NCI-H748 treated with DMSO at 0.1 percent for 48 hours (cell line): ENCODE measurements at places on chromosomes 2 and 18.

DNA sequence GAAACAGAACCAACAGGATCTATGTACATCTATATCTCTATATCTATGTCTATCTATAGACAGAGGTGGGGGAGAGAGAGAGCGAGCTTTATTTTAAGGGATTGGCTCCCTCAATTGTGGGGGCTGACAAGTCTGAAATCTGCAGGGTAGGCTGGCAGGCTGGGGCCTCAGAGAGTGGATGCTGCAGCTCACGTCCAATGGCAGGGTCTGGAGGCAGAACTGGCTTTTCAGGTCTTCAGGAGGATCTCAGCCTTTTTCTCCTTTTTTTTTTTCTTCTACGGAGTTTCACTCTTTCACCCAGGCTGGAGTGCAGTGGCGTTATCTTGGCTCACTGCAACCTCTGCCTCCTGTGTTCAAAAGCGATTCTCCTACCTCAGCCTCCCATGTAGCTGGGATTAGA is 77.2 kb downstream of the ARL4C start:
- no peak for DNase-seq

DNA sequence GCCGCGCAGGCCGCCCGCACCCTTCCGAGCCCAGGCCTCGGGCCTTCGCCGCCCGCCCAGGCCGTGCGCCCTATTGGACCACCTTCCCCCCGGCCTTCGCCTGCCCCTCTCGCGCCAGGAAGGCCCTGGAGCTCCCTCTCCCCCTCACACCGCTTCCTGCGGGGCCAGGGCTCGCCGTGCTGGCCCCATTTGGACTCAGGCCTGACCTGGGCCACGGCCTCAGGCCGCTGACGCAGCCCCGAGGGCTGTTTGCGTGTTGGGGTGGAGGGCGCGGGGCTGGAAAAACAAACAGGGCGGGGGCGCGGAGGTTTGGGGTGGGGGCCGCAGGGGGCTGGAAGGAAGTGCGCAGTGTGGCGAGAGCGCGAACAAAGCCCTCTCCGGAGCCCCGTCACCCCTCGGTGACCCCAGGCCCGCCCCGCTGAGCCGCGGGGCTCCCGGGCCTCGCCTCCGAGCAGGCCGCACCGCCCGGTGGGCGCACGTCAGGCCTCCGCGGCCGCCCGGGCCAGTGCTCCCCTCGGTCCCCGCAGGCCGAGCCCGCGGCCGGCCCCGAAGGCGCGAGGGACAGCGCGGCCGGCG is 12.3 kb upstream of the SIX3 start:
- no peak for DNase-seq

- DNase-seq, result peak; percentile 79
Observed at GRCh38 chr18:34710934-34711333, 836 bp downstream of the DTNA start.

GRCh38 chr2:237692601-237693290 is 65.4 kb downstream of the LRRFIP1 start:
- peak; percentile 27 for DNase-seq

DNA sequence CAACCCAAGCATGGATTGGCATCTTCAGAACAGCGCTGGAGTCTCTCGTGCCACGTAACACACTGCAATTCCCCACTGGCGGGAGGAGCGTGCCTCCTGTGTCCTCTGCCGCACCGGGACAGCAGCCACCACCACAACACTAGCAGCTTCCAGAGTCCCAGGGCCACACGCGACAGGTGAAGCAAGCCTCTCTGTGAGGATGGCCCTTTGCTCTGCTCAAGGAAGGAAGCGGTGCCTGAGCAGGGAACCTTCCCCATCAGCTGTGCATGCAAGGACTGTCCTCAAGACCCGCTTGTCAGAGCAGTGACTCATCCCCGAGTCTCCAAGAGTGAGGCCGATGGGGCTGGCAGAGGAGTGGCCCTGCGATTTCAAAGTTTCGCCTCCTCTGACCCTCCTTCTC is 44.0 kb downstream of the TTC32 start:
- no peak for DNase-seq

DNA sequence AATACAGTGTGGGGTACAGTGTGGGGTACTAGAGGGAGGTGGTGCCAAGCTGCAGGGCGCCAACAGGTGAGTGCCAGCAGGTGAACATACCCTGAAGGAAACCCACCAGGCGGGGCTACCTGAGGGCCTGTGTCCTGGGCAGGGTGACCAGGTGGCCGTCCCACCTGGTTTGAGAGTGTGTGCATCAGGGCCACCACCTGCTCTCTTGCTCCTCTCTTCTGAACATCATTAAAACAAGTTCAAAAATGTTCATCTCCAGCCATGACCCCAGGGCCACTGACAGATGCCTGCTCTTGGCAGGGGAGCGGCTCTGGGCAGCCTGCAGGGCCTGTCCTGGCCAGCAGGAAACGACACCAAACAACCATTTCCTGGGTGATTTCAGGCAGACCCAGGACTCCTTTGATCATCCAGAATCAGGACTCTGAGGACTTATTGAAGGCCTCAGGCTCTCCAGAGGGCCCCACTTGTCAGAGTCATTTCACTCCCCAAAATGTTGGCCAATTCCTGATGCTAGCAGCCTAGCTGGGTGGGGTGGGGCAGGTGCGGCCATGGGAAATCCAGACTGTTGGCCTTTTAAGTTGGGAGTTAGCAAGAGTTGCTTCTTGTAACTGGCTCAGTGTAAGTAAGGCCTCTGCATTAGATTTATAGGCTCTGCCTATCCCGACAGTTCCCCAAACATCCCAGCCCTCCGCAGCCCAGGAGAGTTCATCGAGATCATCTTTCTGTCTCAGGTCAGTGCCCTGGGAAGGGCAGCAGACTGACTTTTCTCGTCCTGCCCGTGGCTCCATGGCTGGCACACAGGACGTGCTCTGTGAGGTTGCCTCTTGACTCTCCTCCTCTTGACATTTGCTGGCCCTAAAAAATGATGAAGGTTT is 111.5 kb upstream of the ZNF236 start:
- no peak for DNase-seq

- DNase-seq, result peak; percentile 35
Observed at GRCh38 chr2:194166818-194167217, 1490.2 kb upstream of the SLC39A10 start.

GRCh38 chr2:240203031-240203787 is 62.8 kb upstream of the OTOS start:
- no peak for DNase-seq

DNA sequence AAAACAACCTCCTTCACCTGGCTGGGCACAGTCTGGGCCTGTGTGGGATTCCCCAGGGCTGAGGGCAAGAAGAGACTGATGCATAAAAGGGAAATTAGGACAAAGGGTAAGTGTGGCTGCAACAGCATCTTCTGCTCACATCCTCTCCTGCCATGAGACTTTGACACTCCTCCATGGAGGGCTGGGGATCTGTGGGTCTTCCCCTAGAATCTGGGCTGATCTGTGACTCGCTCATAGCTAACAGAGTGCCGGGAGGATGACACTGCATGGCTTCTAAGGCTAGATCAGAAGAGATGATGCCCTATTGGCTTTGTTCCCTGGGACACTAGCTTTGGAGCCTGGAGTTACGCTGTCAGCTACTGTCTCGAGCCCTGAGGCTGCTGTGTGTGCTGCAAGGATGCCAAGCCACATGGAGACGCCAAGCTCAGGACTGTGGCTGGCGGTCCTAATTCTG is 24.3 kb downstream of the MOCOS start:
- no peak for DNase-seq

- no peak for DNase-seq
Observed at GRCh38 chr2:41600460-41600859, 447.4 kb upstream of the PKDCC start.

DNA sequence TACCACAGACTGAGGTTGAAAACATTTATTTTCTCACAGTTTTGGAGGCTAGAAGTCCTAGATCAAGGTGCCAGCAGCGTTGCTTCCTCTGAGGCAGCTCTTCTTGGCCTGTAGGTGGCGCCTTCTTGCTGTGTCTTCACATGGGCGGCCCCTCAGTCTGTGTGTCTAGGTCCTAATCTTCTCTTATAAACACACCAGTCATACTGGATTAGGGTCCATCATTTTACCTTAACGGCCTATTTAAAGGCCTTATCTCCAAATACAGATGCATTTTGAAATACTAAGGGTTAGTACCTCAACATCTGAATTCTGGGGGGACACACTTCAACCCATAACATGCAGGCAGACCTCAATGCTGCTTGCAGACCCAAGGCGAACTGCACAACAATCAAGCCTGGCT is 4.4 kb upstream of the RMC1 start:
- peak; percentile 61 for DNase-seq

DNA sequence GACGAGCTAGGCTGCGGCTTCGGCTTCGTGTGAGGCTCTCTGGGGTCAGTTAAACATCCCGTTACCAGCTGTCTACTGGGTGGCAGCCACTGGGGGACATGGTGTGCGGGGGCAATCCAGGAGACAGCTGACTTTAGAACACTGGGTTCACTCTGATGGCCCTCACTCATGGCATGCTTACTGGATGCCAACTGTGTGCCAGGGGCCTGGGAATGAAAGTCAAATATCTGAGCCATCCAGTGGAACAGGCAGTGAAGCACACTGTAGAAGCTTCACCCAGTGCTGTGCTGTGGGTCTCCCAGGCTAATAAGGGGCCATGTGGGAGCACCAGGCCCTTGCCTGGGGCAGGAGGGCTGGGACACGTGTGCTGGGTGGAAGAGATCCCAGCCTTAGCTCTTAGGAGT is 48.3 kb downstream of the GLI2 start:
- DNase-seq, result no peak

GRCh38 chr18:28043631-28044030 is 133.3 kb downstream of the CDH2 start:
- DNase-seq, result no peak

GRCh38 chr2:230935130-230935430 is 10.0 kb upstream of the GPR55 start:
- no peak for DNase-seq
